ENCODE measurements at places on chromosomes 5 and 9.

DNA sequence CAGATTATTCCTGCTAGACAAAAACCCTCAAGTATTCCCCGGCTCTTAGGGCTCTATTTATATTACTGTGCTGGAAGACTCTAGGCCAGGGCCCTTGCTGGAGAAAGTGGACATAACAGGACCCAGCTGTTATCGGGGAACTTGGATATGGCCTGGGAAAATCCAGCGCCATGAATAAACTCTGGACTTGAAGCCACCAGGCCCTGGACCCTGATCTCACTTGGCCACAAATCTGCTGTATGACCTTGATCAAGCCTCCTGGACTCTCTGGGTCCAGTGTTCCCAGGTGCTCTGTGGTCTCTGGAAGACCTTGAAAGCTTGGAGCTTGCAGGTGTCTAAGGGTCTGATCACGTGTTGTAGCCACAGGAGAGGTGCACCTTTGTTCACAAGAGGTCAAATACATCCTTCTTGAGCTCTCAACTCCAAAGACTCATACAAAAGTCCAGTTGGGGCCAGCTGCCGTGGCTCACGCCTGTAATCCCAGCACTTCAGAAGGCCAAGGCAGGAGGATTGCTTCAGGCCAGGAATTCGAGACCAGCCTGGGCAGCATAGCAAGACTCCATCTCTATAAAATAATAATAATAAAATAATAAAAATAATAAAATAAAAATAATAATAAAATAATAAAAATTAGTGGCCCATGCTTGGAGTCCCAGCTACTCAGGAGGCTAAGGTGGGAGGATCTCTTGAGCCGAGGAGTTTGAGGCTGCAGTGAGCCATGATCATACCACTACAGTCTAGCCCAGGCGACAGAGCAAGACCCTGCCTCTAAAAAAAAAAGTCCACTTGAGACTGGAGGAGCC lies 26.5 kb downstream of the COL27A1 start:
- DNase-seq, result no peak

GRCh38 chr5:41763574-41763973 lies 106.7 kb downstream of the OXCT1 start:
- no peak for DNase-seq

DNA sequence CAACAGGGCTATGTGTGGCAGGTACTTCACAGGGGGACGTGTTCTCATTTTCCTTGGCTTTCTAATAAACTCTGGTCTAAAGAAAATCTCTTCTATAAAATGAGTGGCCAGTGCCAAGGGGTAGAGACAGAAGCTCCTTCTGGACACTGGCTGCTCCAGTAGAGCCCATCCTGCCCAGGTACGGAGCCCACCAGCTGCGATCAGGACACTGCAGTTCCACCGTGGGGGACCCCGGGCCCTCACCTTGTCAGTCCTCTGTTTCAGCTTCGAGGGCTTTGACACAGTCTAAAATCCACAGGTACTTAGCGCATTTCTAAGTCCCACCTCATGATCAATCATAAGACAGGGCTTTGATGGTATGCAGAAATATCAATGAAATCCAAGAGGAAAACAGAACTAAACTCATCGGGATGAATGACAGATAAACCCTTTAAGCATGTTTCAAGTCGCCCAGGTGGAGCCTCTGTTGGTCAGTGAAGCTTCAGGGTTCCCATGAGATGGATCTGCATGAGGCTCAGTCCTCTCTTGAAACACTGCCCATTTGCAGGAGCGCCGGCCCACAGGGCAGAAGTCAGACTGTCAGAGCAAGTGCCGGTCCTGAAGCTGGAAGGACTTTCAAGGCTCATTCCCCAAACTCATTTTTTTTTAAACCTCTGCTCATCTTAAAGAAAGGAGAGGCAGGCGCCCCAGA lies 20.3 kb upstream of the TERT start:
- DNase-seq, result no peak

- no peak for DNase-seq
These were observed 13.2 kb upstream of the AQP7 start for GRCh38 chr9:33415501-33416038.

- DNase-seq, result no peak
These were observed 25.4 kb downstream of the IRF1 start for GRCh38 chr5:132465059-132465707.

GRCh38 chr9:95181226-95181818 lies 136.2 kb downstream of the FANCC start:
- DNase-seq, result no peak

DNA sequence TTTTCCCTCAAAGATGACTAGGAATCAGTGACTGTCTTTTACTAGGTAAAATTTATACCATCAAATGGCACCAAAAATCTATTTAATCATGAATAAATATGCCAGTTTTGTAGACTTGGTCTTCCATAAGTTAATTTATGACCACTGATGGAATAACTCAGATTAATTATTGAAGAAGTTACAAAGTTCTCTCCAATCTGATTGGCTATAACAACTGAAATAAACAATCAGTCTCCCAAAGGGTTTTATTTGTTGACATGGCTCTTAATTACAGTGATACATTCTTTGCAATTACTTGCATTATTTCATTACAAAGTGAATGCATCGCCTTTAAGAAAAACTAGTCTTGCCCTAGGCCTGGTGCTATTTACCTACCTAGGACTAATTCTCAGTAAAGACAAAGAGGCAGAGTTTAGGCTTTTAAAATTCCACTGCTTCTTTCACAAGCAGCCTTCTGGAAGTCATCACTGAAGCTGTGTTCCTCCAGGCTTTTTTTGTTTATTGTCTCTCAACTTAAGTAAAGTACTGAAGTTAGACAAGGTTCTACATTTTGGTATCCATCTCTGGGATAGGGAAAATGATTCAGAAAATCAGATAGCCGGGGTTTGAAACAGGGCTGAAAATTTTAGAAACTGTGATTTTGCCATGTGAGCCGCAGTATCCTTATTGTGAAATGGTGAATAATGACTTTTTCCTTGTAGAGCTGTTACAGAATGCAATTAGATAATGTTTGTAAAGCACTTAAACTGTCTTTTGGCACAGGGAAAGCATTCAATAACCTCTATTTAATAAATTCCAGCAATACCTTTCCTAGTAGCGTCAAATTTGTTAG lies 2.5 kb downstream of the STOM start:
- DNase-seq, result no peak

- DNase-seq, result no peak
These were observed 12.9 kb downstream of the HAND1 start for GRCh38 chr5:154465169-154465568.

- DNase-seq, result no peak
These were observed 882.6 kb downstream of the PTPRD start for GRCh38 chr9:9730174-9730573.

GRCh38 chr9:92790542-92791527 lies 26.2 kb upstream of the BICD2 start:
- no peak for DNase-seq

DNA sequence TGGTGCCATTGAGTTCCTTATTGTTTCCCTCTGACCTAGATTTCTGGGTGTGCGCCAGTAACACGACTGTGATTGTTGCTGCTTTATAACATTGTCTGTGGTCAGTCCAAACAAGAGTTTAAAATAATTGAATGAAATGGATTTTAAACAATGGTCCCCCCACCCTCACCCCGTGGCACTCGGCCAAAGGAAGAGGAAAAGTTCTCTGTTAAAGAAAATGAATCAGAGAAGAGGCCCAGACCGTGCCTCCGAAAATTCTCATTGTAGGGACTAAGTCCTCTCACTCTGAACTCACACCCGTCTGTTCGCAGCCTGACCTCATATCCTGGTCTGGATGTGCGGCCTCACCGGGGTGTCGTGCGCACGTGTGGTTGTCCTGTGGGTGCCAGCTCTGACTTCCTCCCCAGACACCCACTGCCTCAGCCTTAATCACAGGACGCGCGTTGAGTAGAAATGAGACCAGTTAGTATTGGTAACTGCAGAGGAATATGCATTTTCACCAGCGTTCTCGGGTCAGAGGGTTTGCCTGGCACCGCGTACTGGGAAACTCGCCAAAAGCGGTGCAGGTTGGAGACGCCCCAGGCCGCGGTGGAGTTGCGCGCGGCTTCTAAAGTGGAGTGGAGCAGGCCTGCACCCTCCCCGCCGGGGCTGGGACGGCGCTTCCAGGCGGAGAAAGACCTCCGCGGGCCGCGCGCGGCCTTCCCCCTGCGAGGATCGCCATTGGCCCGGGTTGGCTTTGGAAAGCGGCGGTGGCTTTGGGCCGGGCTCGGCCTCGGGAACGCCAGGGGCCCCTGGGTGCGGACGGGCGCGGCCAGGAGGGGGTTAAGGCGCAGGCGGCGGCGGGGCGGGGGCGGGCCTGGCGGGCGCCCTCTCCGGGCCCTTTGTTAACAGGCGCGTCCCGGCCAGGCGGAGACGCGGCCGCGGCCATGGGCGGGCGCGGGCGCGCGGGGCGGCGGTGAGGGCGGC lies at the start of gene ABL1:
Gene ABL1, plus strand, starts transcription at position 884 of the 966 bp plus-strand sequence. CDS start 193 bp downstream, outside the sequence.
- DNase-seq, result peak; percentile 37

GRCh38 chr9:75133396-75133795 lies 45.1 kb downstream of the OSTF1 start:
- DNase-seq, result no peak

DNA sequence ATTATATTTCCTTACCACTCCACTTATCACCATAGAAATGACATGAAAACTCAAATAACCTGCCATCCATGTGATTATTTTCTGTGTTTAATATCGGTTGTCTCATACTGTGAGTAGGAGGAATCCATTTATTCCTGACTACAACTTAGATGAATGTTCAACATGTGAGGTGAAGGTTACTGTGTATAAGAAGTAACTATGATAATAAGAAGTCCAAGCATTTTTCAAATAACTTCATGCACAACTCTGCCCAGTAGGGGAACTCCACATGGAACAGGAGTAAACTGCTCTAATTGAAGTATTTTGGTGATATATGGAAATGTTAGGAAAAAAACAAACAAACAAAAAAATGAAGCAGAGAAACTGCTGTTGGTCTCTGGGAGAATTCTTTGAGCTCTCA lies 447.5 kb upstream of the GRIN3A start:
- no peak for DNase-seq

DNA sequence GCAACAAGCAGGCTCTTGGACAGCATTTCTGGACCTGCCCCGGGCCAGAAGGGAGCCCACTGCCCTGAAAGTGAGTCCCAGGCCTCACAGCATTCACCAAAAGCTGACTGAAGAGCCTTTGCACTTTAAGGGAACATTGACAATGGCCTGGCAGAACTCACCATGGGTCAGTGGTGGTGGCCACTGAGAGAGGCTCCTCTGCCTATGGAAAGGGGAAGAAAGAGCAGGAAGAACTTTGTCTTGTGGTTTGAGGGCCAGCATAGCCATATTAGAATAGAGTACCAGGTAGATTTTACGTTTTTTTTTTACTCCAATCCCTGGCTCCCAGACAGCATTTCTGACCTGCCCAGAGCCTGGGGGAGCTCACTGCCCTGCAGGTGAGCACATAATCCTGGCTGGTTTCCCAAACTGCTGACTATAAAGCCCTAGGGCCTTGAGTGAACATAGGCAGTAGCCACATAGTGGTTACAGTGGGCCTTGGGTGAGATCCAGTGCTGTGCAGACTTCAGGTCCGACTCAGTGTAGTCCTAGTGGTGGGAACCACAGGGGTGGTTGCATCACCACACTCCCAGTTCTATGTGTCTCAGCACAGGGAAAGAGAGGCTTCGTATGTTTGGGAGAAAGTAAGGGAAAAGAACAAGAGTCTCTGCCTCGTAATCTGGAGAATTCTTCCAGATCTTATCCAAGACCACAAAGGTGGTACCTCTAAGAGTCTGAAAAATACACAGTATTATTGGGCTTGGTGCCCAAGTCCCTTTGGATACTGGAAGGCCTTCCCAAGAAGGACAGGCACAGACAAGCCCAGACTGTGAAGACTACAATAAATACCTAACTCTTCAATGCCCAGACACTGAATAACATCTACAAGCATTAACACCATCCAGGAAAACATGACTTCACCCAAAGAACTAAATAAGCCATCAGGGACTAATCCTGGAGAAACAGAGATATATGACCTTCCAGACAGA lies 89.5 kb downstream of the TSSK1B start:
- no peak for DNase-seq

- no peak for DNase-seq
These were observed 10.2 kb upstream of the IL12B start for GRCh38 chr5:159340511-159340910.

All from NCI-H446 treated with DMSO at 0.1 percent for 48 hours (cell line).